NCI-H446 treated with DMSO at 0.1 percent for 48 hours (cell line): ENCODE measurements at places on chromosomes 4 and X.
A peak's percentile ranks its signal among the peaks of the same experiment; 100 is the strongest.

DNA sequence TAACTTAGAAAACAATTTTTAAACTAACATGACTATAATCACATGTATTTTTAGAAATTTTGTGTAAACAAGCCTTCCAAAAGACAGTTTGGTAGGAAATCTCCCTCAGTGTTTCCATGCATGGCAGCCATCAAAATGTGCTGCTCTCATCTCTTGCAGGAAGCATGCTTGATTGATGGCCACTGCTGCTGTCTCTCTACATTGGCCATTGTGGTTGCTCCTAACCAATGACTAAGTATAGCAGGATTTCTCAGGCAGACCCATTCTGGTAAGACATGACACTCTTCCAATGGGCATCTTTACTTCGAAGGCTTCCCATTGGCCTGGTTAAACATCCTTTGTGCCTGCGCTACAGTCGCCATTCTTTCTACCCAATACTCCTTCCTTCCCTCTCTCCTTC lies 78.9 kb upstream of the GUCY1A1 start:
- no peak for DNase-seq

GRCh38 chrX:82813671-82814078 lies 694.4 kb upstream of the POU3F4 start:
- DNase-seq, result no peak

DNA sequence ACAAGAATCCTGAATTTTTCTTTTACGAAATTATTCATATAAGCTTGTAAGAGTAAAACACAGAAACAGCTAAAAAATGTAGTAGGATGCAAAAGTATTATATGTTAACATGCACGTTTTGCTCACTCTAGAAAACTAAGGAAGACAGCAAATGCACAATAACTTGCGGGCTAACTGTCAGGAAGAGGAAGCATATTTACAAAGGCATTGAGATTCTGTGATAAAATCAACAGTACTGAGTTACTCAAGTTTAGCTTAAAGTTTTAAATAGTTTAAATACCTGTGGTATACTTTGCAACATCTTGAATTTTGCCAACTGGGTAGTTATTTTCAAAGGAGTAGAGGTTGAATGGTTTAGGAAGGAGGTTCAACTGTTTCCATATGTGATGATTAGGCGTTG lies 37.0 kb downstream of the SH2D1A start:
- no peak for DNase-seq

DNA sequence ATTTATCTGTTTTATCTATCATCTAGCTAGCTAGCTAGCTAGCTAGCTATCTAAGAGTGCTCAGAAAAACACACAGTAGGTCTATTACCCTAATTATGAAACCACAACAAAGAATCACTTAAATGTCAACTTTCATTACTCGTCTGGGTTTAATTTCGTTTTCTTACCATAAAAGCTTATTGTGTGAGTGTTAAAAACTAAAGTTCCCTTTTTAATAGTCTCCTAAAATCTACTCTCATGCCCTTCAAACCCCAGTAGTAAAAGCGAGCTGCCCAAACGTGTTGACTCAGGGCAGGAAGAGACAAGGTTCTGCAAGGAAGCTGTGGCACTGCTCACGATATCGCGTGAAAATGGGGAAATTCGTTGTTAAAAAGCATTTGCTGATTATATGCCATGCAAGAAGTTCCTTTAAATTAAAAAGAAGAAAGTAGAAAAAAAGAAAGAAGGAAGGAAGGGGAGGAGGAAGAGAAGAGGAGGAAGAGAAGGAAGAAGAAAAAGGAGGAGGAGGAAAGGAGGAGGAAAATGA lies 595 bp downstream of the MBNL3 start:
- no peak for DNase-seq

- DNase-seq, result no peak
These were observed 140.0 kb downstream of the IDS start for GRCh38 chrX:149365061-149365460.

DNA sequence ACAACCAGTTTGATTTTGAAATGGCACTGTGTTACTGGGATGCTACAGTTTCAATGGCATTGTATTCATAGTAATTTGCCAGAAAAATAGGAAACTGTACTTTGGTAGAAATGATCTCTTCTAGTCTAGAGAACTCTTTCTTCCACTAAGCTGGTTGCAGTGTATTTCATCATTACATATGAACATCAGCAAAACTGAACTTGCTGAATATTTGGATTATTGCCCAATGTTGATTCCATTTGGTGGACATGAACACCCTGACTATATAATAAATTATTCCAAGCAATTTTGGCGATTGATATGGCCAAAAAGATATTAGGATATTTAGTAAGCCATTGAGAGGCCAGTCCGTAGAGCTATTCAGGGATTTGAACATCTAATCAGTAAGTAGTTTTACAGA lies 191.8 kb upstream of the CXorf66 start:
- DNase-seq, result no peak

DNA sequence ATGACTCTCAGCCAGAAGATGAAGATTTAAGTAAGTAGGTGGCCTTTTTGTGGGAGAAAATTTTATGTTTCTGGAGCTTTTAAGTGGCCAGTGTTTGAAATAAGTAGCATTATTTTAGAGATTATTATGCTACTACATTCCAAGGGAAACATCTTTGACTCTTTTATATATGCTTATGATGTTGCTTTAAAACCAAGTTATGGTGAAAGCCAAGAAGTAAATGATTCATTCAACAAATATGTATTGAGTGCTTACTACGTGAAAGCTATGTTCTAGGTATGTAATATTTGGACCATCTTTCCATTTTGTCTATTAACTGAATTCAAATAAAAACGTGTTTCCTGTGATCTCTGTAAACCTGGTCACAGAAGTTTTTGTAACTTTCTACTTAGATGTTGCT lies 58.3 kb downstream of the ZFX start:
- DNase-seq, result no peak

GRCh38 chrX:55326985-55327384 lies 62.3 kb upstream of the PAGE3 start:
- DNase-seq, result no peak

GRCh38 chr4:52968241-52968640 lies 106.1 kb downstream of the RASL11B start:
- DNase-seq, result no peak

DNA sequence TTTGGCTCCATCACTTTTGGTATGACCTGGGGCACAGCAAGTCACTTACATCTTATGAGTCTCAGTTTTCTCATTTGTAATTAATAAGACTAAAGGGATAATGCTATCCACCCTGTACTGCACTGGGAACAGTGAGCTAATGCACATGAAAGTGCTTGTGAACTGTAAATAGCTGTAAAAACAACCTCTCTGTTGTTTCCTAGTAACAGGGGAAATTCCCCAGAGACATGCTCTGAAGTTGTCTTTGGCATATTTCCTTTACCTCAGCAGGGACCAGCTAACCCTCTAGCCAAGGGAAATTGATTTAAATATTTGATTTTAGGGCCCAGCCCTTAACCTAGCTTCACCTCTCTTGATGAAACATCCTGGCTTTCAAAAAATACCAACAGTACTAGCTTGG lies 6.1 kb upstream of the CYSLTR1 start:
- no peak for DNase-seq

- DNase-seq, result peak; percentile 14
These were observed 203.5 kb downstream of the PRDM5 start for GRCh38 chr4:120718979-120719566.

- no peak for DNase-seq
These were observed 52.2 kb upstream of the BLTP1 start for GRCh38 chr4:122099896-122100295.

DNA sequence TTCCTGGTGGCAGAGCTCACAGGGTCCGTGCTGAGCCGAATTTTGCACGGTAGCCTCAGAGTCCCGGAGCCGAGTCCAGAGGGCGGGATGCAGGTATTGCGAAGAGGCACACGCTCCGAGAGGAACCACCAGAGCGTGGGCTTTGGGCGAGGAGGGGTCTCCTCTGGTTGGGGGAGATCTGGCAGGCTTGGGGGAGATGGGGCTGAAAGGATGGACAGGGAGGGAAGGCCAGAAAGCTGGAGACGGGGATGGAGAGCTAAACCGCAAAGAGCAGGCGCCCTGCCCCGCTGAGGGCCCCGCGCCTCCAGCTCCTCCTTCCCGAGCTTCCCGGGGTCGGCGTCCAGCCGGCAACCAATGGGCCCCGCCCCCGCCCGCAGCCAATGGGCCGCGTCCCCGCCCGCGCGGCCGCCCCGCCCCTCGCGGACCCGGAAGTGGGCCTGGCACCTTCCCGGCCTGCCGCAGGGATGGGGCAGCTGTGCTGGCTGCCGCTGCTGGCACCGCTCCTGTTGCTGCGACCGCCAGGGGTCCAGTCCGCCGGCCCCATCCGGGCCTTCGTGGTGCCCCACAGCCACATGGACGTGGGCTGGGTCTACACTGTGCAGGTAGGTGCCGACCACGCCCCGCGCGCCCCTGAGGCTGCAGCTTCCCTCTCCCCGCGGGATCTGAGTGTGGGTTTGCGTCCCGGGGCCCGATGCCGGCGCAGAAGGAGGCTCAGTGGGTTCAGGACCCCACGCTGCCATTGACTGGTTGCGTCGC lies at the start of gene MAN2B2:
Gene MAN2B2, plus strand, starts transcription at position 443 of the 756 bp plus-strand sequence. Its CDS starts 22 bp downstream, at position 465.
- DNase-seq, result peak; percentile 39
